ENCODE measurements at places on chromosomes 7 and 10.
A peak's percentile ranks its signal among the peaks of the same experiment; 100 is the strongest.

GRCh38 chr7:156897673-156898072 lies 4.7 kb upstream of the LMBR1 start:
- peak; percentile 30 for DNase-seq

GRCh38 chr7:45239486-45239885 lies 81.9 kb downstream of the RAMP3 start:
- DNase-seq = no peak

DNA sequence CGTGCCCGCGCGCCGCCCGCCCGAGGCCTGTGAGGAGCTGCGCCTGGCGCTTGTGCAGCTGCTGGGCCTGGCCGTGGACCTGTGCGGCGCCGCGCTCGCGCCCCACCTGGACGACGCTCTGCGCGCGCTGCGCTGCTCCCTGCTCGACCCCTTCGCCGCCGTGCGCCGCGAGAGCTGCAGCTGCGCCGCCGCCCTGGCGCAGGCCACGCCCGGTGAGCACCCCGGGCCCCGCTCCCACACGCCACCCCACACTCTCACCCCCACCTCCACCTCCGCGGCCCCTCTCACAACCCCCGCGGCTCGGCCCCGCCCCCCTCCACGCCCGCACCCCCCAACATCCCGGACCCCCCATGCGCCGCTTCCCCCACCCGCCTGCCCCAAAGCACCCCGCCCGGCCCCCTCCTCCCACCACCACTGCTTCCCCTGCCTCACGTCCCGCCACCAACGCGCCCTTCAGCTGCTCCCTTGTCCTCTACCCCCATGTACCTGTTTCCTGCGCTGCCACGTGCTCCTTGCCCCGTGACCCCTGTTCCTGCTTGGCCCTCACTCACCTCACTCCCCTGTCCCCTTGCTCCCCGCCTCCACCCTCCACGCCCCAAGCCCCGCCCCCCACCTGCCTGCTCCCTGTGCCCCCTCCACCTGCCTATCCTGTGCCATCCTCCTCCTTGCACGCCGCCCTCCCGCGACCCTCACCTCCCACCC lies at the start of gene PRKAR1B:
PRKAR1B (minus strand) TSS at position 178 of the 702 bp plus-strand sequence. CDS start 15,776 bp downstream, outside the sequence.
- no peak for DNase-seq

- no peak for DNase-seq
Observed at GRCh38 chr7:122896509-122896908, 10.2 kb upstream of the CADPS2 start.

GRCh38 chr10:77590344-77591237 lies 47.0 kb downstream of the KCNMA1 start:
- DNase-seq = no peak

GRCh38 chr10:71643904-71644303 lies 75.7 kb downstream of the C10orf105 start:
- DNase-seq = no peak

GRCh38 chr7:87318741-87319140 lies 26.7 kb upstream of the CROT start:
- no peak for DNase-seq

DNA sequence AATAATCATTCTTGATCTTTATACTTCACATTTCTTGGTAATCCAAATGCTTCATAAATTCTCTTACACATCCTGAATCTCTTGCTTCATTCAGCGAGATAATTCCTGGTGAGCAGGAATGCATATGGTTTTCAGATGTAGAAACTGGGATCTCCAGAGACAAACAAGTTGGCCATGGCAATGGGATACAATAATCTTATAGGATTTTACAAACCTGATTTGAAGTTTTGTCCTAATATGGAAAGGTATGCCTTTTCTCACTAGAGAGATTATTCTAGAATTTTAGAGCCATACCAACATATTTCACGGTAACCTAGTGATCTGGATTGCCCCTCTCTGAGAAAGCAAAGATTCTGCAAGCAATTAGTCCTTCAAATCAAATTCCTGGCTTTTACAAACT lies 13.1 kb upstream of the TRDMT1 start:
- no peak for DNase-seq

DNA sequence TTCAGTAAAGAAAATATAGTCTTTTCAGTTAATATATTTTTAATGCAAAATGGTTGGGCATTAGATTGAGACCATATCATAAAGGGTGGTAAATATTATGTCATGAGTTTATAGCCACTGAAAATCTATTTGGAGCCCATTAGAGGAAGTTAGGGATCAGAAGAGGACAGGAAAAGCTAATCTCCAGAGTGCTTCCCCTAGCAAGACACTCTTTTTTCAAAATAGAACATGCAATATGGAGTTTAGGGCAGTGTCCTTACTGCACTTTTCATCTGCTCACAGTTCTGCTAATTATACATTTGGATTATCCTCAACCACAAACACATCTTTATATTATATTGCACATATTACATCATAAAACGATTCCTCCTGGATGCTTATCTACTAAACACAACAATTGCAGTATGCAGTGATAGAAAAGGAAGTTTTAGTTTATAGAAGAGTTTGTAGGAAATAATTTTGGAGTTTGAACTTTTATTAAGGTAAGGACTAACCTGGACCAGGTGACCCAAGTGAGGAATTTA lies 159.8 kb downstream of the PHF14 start:
- no peak for DNase-seq

- no peak for DNase-seq
Observed at GRCh38 chr7:26533217-26533616, 241.6 kb downstream of the SNX10 start.

- DNase-seq = no peak
Observed at GRCh38 chr7:38846280-38846679, 62.7 kb downstream of the VPS41 start.

DNA sequence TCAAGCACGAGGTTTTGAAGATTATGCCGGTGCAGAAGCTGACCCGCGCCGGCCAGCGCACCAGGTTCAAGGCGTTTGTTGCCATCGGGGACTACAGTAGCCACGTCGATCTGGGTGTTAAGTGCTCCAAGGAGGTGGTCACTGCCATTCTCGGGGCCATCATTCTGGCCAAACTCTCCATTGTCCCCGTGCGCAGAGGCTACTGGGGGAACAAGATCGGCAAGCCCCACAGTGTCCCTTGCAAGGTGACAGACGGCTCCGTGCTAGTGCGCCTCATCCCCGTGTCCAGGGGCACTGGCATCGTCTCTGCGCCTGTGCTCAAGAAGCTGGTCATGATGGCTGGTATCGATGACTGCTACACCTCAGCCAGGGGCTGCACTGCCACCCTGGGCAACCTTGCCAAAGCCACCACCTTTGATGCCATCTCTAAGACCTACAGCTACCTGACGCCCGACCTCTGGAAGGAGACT lies 284.7 kb downstream of the GPR37 start:
- DNase-seq = no peak

GRCh38 chr7:76281706-76282343 lies 20.6 kb upstream of the HSPB1 start:
- DNase-seq = no peak

DNA sequence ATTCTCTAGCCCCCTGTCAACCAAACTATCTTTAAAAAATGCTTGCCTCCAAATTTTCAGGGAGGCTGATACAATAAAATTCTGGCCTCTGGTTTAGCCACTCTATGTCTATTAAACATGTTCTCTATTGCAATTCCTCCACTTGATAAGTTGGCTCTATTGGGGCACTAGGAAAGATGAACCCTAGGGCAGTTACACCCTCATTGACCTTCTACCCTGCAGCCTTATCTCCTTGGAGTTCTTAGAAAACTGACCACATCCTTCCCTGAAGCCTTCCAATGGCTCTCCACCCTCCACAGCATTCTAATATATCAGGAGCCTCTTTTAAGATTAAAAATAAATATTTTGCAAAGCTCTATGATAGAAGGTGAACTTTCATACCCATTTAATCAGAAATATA lies 30.6 kb downstream of the SVOPL start:
- no peak for DNase-seq

- no peak for DNase-seq
Observed at GRCh38 chr10:26483554-26483953, 45.4 kb downstream of the APBB1IP start.

GRCh38 chr10:71038091-71038633 lies 149.8 kb upstream of the PCBD1 start:
- DNase-seq = no peak

GRCh38 chr7:116512520-116513188 lies 12.2 kb upstream of the CAV1 start:
- no peak for DNase-seq

GRCh38 chr7:150973571-150974451 lies 4.3 kb downstream of the KCNH2 start:
- DNase-seq = peak; percentile 83

DNA sequence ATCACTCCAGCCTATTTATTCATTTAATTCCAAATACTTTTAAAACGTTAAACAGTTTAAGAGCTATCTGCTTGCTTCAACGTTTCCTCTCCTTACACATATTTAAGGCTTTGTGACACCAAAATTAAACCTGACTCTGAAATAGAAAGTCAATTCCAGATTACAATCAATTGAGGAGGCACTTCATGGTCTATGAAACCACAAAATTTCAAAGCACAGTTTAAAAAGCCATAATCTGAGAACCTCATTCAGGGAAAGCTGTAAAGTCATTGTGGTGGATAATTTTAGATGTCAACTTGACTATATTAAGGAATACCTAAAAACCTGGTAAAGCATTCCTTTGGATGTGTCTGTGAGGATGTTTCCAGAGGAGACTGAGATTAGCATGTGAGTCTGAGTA lies 6.2 kb downstream of the SNX13 start:
- no peak for DNase-seq

- DNase-seq = no peak
Observed at GRCh38 chr7:142568435-142569097, 180.7 kb upstream of the PRSS1 start.

- DNase-seq = no peak
Observed at GRCh38 chr10:50260791-50261281, 9.5 kb upstream of the ASAH2 start.

- no peak for DNase-seq
Observed at GRCh38 chr7:43077285-43077684, 35.2 kb upstream of the HECW1 start.

DNA sequence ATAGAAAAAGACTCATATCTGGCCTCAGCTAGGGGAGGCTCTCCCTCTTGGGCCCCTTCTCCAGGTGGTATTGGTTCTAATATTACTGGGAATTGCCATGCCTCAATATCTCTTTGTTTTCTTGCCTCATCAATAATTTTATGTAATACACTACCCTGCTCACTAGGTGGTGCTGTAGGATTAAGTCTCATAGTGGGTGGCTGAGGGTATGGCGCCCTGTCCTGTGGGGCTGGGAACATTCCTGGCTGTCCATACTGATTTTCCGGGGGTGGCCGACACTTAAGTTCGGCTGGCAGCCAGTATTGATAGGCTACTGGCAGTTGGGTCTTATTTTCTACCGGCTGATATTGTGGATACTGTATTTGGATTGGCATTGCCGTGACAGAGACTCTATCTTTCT lies 9.0 kb upstream of the TAS2R3 start:
- DNase-seq = peak; percentile 6

GRCh38 chr10:67779465-67780203 lies 58.4 kb downstream of the DNAJC12 start:
- no peak for DNase-seq

DNA sequence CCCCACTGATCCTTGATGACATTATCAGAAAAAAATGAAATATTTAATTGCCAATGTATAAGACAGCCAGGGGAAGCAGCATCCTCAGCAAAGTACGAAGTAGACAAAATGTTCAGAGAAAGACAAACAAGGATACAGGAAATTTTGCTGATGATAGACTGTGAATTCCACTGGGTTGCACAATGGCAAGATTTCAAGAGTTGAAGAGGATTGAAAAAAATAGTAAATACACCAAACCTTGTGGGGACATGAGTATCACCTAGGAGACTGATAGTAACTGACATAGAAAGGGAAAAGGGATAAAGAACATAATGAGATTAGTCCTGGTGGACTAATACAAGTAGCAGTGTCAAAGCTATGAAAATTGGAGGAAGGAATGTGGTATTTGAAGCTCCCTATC lies 16.5 kb downstream of the CNOT4 start:
- no peak for DNase-seq

DNA sequence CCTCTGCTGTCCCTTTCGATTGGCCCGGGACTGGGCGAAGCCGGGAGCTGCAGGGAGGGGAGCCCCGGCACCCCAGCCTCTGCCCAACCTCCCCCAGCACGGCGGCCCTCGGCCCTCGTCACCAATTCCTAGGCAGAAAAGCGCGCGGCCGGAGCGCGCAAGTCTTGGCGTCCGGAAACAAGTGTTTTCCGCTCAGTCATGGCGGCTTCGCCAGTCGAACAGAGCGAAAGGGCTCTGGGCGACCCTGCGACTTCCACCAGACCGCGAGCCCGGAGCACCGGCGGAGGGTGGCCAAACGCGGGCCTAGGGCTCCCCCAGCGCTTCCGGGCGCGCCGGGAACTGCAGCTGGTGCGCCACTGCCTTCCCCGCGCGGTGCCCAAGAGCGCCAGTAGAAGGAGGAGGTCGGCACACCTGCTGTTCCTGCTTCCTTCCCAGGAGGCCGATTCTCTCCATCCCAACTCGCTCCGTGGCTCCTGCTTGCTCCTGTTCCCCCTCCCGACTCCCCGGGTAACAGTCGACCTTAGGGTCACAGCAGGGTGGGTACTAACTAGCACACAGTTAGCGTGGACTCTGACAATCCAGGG lies 729.9 kb downstream of the ZWINT start:
- peak; percentile 89 for DNase-seq

- DNase-seq = no peak
Observed at GRCh38 chr7:133295484-133295883, 42.6 kb downstream of the EXOC4 start.

- DNase-seq = no peak
Observed at GRCh38 chr7:7548407-7548806, 12.7 kb upstream of the COL28A1 start.

- DNase-seq = no peak
Observed at GRCh38 chr7:122100021-122100420, 44.0 kb downstream of the AASS start.

DNA sequence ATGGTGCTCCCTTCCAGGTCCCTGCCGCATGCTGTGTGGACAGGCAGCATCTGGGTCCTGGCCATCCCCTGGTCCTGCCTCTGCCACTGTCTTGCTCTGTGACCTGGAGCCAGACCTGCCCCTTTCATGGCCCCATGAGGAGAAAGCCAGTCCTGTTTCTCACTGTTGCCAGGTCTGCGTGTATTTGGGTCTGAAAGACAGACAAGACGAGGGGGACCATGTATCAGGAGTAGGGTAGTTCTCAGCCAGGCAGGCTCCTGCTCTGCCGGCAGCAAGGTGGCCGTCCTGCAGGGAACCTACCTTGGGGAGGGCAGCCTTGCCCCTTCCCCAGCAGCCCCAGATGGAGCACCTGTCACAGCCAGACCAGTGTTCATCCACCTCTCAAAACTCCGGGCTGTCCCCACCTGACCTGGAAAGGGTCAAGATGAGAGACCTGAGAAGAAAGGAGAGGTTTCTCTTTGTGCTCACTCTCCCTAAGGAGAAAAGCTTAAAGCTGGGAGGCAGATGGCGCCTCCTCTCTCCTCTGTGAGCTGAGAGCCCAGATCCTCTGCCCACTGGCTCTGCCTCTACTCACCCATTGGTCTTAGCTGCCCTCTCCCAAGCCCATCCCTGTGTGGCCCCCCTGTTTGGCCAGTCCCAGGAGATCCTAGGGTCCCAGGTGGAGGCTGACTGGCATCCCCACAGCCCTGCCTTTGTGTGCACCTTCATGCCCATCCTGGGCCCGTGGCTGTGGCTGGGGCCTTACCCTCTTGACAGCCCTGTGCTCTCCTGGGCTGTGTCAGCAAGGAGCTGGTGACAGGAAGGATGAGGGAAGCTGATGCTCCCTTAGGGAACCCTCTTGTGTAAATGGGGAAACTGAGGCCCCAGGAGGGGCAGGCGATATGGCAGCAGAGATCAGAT lies 116.1 kb upstream of the PCBD1 start:
- no peak for DNase-seq

- DNase-seq = no peak
Observed at GRCh38 chr7:139560678-139561077, 37.2 kb downstream of the CLEC2L start.
